ENCODE measurements at places on chromosomes 2 and 18. TPM values are rescaled to one million over a fixed set of nuclear protein-coding genes. Genes with fewer than 3 reads are reported as not detected.

Gene CXCR2
- not detected for total RNA-seq

DNA sequence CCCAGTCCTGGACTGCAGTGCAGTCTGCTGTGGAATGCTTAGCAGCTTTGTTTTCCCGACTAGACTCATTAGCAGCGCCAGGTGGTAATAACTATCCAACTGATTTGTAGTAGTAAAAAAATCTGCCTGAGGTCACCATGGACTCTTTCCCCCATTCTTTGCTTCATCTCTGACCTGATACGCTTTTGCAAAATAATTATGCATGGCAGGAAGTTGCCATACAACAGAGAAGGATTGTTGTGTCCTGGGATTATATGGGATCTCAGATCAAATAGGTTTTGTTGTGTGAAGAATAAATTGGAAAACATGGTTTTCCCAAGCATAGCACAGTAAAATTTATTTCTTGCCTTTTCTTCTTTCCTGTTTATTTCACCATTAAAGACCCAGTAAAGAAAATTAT lies 72.4 kb upstream of the ATP5MC3 start:
- DNase-seq: no peak

Gene FARSB
- 26.9 TPM for total RNA-seq

DNA sequence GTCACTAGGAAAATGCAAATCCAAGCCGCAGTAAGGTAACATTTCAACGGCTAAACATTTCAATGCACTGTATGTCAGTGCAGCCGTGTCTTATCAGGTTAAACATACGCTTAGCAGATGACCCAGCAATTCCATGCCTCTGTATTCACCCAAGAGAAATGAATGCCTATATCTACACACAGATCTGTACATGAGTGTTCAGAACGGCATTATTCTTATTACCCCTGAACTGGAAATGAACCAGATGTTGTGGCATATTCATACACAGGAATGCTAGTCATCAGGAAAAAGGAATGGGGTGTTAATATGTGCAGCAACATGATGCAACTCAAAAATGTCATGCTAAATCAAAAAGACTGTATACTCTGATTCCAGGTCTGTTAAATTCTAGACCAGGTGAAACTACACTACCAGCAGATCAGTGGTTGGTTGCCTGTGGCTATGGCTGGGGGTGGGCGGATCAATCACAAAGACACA lies 80.4 kb upstream of the RPL31 start:
- DNase-seq: no peak

Gene GKN1
- not detected for total RNA-seq

Gene ZNF521
- total RNA-seq: not detected

GRCh38 chr2:241039416-241039815 lies 41.0 kb downstream of the SNED1 start:
- no peak for DNase-seq

GRCh38 chr2:21263622-21264021 lies 139.9 kb downstream of the TDRD15 start:
- DNase-seq: no peak

DNA sequence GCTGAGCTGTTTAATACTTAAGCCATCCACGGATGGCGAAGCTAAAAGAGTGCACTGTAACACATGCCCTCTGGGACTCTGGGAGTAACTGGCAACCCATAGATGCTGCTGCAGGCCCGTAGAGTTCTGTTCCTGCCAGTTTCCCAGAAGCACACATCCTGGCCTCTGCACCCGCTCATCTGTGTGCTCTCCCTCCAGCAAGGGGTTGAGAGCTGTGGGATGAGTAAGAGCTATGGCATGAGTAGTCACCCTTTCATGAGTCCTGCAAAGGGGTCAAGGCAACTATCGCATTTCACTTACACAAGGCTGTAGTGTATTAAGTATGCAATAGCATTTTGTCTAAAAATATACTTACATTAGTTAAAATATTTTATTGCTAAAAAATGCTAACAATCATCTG lies 1341.8 kb upstream of the NXPH2 start:
- DNase-seq: no peak

- no peak for DNase-seq
Observed at GRCh38 chr2:60826111-60826510, 55.3 kb upstream of the REL start.

DNA sequence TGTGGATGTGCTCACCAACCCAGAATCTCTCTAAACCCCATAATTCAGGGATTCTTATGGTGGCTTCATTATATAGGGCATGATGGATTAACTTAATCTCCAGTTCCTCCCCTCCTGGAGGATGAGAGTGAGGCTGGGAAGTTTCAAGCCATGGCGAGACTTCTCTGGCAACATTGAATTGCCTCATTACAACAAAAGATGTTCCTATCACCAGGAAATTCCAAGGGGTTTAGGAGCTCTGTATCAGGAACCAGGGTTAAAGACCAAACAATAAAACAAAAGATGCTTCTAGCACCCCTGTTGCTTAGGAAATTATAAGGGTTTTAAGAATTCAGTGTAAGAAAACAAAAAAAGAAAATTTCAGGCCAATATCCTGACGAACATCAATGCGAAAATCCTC lies 100.1 kb downstream of the NAB1 start:
- no peak for DNase-seq

DNA sequence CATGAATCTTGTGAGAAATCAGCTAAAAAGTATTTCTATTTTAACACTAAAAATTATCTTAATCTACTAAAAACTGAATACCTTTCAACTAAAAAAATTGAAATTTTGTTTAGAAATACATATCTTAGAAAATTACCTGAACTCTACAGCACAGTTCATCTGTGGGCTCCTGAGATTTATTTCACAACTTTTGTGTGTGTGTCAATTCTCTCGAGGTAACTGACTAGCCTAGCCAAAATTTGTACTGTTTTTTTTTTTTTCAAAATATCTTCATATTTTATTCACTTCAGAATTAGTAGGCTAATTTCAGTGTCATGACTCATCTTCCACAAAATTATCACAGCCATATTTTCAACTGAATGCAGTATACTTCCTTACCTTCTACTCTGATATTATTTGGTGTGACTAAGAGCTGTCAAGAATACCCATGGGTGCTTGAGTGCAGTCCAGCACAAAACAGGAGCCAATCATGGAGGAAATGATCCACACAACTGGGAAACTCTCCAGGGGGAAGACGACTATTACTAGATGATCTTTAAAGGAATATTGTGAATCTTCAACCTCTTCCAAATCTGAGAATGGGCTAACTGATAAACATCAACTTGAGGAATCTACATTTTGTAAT lies 174.6 kb downstream of the ZNF385B start:
- no peak for DNase-seq

- DNase-seq: no peak
Observed at GRCh38 chr2:236558036-236558435, 11.6 kb upstream of the ACKR3 start.

Gene ZNF804A
- total RNA-seq: not detected

DNA sequence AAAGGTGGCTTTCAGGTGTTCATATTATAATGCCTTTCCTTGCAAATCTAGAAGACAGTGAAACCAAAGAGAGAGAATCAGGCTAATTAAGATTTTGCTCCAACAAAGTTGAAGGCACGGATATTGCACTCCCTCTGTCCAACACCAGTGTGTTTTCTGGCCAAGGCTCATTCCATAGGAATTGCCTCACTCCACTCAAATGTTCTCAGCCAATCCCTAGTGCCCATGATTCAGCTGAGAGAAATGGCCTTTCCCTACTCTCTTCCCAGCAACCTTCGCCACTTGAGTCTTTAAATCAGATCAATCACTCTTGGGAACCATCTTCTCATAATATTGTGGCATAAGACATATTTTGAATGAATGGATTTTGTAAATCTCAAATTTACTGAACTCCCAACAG lies 768.2 kb upstream of the ACVR2A start:
- DNase-seq: no peak

DNA sequence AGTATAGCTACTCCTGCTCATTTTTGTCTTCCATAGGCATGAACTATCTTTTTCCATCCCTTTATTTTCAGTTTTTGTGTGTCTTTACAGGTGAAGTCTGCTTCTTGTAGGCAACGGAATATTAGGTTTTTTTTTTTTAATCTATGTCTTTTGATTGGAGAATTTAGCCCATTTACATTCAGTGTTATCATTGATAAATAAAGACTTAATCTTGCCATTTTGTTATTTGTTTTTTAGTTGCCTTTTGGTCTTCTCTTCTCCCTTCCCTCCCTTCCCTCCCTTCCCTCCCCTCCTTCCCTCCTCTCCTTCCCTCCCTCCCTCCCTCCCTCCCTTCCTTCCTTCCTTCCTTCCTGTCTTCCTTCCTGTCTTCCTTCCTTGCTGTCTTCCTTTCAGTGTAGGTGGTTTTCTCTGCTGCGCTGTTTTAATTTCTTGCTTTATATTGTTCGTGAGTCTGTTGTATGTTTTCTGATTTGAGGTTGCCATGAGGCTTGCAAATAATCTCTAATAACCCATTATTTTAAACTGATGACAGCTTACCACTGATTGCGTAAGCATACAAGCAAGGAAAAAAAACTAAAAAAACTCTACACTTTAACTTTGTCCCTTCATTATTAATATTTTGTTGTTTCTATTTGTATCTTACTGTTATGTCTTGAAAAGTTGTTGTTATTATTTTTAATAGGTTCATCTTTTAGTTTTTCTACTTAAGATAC lies 353.8 kb downstream of the PARD3B start:
- no peak for DNase-seq

GRCh38 chr18:34626404-34627136 lies 83.5 kb upstream of the DTNA start:
- no peak for DNase-seq

Gene GPR39
- not detected for total RNA-seq

Gene IL36B
- not detected for total RNA-seq

DNA sequence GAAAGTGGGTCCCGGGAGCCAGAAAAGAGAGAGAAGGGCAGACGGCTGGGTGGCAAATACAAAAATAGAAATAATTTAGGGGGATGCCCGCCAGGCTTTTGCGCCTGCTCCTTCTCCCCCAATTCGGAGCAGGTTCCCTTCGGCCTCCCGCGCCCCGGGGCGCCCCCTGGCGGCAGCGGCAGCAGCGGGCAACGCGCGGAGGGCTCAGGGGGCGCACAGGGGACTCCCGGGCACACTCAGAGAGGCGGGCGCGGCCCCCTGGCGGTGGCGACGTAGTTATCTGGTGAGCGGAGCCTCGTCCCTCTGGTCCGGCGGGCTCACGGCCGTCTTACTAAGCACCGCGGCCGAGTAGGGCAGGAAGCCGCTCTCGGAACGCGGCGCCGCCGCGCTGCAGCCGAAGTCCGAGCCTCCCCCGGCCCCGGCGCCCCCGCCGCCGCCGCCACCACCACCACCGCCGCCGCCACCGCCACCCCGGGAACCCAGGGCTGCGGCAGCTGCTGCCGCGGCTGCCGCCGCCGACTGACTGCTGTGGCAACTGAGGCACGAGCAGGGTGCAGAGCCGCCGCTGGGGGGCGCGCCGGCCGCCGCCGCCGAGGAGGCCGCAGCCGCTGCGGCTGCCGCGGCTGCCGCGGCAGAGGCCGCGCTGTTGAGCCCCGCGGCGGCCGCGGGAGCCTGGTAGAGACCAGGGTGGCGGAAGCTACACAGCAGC lies 3.8 kb downstream of the EVX2 start:
- no peak for DNase-seq

DNA sequence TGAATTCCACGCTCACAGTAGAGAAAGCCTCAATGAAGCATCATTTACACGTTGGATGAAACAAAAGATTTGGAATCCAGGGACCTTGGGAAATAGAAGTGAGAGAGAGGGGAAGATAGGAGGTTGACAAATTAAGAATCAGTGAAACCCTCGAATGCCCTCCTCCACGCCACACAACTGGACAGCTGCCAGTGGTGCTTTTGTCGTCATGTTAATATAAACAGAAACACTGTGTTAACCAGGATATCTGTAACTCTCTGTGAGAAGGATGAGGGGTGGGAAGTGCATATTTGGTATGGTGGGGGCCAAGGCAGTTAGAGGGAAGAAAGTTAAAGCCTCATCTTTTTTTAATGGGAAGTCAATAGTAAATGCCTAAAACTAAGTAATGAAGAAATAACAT lies 108.7 kb downstream of the GFPT1 start:
- DNase-seq: no peak

- peak; percentile 24 for DNase-seq
Observed at GRCh38 chr18:75408554-75409506, 18.7 kb downstream of the SMIM21 start.

- DNase-seq: no peak
Observed at GRCh38 chr18:79634186-79634585, 45.4 kb upstream of the CTDP1 start.

Gene STK36
- 15.2 TPM for total RNA-seq

DNA sequence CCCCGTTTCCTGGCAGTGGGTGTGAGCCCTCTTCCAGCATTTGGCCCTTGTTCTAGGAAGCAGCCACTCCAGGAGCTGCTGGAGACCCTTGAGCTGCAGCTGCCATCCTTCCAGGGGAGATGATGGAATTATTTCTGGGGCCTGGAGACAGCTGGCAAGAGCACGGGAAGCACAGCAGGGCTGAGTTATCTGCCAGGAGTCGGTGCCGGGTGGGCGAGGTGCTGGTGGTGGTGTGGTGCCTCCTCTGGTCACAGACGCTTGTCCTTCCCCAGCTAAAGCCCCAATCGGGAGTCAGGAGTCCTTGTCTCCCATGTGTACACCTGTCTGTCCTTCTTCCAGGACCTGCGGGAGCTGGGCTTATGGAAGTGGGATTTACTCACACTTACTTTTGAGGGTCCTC lies 36.0 kb downstream of the DPYSL5 start:
- no peak for DNase-seq

Gene TMEM200C
- not detected for total RNA-seq

GRCh38 chr18:48590678-48591077 lies 51.8 kb downstream of the CTIF start:
- DNase-seq: no peak

Gene SH3BP4
- not detected for total RNA-seq

DNA sequence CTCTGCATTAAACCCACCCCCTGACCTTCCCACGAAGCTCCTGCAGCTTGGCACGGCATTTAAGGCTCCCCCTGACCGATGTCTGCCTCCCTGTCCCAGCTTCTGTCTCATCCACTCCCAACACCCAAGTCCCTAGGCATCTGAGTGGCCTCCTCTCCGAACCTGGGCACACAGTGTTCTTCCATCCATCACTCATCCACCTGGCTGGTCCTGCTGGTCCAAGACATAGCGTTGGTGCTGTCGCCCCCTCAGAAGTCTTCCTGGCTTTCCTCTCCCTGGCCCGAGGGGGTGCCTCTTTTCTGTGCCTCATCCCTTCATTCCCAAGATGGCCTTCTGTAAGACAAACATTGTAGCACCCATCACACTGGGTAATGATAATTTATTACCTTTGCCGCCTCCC lies 323.6 kb downstream of the GBX2 start:
- no peak for DNase-seq

Data from activated CD8-positive, alpha-beta T cell treated with anti-CD3 and anti-CD28 coated beads, Interleukin-2, amount 10 ng/mL, durations not matched to agents 7 days and 5 days (primary cell).